ENCODE measurements at places on chromosomes 16 and 17.

DNA sequence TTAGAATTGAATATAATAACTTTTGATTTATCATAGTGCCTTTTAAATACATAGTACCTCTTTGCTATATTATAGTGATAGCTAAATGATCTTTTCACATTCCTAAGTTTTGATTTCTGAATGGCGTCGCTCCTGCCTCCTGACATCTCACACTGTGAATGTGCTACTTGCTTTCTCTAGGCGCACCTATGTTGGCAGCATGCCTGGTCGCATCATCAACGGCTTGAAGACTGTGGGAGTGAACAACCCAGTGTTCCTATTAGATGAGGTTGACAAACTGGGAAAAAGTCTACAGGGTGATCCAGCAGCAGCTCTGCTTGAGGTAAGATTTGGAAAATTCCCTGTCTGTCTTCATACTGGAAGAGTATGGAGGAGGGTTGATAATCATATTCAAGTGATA lies 29.8 kb upstream of the ABCC11 start:
- H3K4me1 ChIP-seq: peaks cover 3% of the 10 kb centered on the region
- no peaks in the 10 kb centered on the region for H3K27me3 ChIP-seq
- no peak for DNase-seq
- H3K36me3 ChIP-seq: peaks cover 78% of the 10 kb centered on the region
- H3K4me3 ChIP-seq: no peak overlapping the region
- H3K27ac ChIP-seq: no peak overlapping the region

- DNase-seq: no peak
- H3K27me3 ChIP-seq: no peaks in the 10 kb centered on the region
- H3K4me1 ChIP-seq: no peaks in the 10 kb centered on the region
- H3K27ac ChIP-seq: no peak overlapping the region
- no peak overlapping the region for H3K4me3 ChIP-seq
These were observed 361.3 kb downstream of the FOXL1 start for GRCh38 chr16:86939609-86940008.

DNA sequence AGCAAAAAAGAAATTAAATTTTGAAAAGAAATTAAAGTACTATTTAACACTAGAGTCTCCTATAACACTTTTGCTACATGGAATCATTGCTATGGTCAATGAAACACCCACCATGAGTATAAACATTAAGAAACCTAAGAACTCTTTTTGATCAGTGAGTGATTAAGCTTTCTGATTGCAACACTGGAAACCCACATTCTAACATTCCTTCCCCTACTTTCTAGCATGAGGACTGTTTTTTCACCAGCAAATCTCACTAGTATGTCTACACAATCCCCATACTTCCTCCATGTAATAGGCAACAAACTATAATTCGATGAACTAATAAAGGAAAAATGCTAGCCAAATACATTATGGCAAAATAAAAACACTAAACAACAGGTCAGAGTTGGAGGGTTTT lies 54.7 kb downstream of the SKAP1 start:
- no peaks in the 10 kb centered on the region for H3K36me3 ChIP-seq
- H3K4me3 ChIP-seq: no peak overlapping the region
- H3K27me3 ChIP-seq: peaks cover 65% of the 10 kb centered on the region
- no peak overlapping the region for H3K27ac ChIP-seq
- no peaks in the 10 kb centered on the region for H3K4me1 ChIP-seq

DNA sequence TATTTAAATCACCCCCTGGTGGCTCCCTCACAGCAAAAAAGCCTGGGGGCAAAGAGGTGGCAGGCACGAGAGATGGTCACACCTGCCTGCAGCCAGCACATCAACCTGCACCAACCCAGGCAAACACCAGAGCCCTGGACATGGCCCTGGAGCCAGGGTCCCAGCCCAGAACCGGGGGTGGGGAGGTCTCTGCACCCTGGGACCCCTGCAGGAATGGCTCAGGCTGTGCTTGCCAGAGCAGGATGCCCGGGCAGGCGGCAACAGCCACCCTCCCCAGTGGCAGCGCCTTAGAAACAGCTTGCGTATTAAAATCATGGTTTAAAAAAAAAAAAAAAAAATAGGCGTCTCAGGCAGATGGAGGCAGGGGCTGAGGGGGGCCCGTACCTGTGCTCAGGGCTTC lies 16.2 kb downstream of the MYBBP1A start:
- H3K27ac ChIP-seq: no peak overlapping the region
- H3K4me3 ChIP-seq: no peak overlapping the region
- H3K4me1 ChIP-seq: no peaks in the 10 kb centered on the region
- H3K36me3 ChIP-seq: peaks cover 3% of the 10 kb centered on the region
- DNase-seq: no peak

GRCh38 chr17:7444682-7445618 lies at the start of gene CHRNB1:
CHRNB1 (plus strand) TSS chr17:7445061; CDS start chr17:7445128, 67 bp downstream.
- DNase-seq: peak; percentile 94
- H3K4me1 ChIP-seq: peaks cover 17% of the 10 kb centered on the region
- H3K27ac ChIP-seq: peak within 1 kb of the TSS; percentile 39
- H3K27me3 ChIP-seq: no peaks in the 10 kb centered on the region

GRCh38 chr16:47829850-47830600 lies 325.8 kb downstream of the ABCC12 start:
- H3K36me3 ChIP-seq: no peaks in the 10 kb centered on the region
- no peak overlapping the region for H3K4me3 ChIP-seq
- no peaks in the 10 kb centered on the region for H3K27me3 ChIP-seq
- H3K27ac ChIP-seq: no peak overlapping the region
- no peaks in the 10 kb centered on the region for H3K4me1 ChIP-seq

GRCh38 chr17:68288804-68289203 lies 2.1 kb downstream of the SLC16A6 start:
- H3K27ac ChIP-seq: no peak overlapping the region
- no peaks in the 10 kb centered on the region for H3K4me1 ChIP-seq
- no peak overlapping the region for H3K4me3 ChIP-seq

- peaks cover 39% of the 10 kb centered on the region for H3K4me1 ChIP-seq
- peak overlapping the region; percentile 94 for H3K27ac ChIP-seq
- H3K27me3 ChIP-seq: no peaks in the 10 kb centered on the region
- no peak for DNase-seq
- no peaks in the 10 kb centered on the region for H3K36me3 ChIP-seq
These were observed 34.1 kb downstream of the TK2 start for GRCh38 chr16:66515596-66516508.

GRCh38 chr16:86798247-86799041 lies 220.1 kb downstream of the FOXL1 start:
- no peak for DNase-seq
- no peaks in the 10 kb centered on the region for H3K36me3 ChIP-seq
- no peaks in the 10 kb centered on the region for H3K4me1 ChIP-seq
- H3K4me3 ChIP-seq: no peak overlapping the region
- no peak overlapping the region for H3K27ac ChIP-seq

GRCh38 chr17:79053251-79053925 lies 21.2 kb upstream of the ENGASE start:
- no peaks in the 10 kb centered on the region for H3K4me1 ChIP-seq
- DNase-seq: no peak

- no peaks in the 10 kb centered on the region for H3K4me1 ChIP-seq
- H3K27ac ChIP-seq: no peak overlapping the region
- H3K27me3 ChIP-seq: no peaks in the 10 kb centered on the region
- peaks cover 40% of the 10 kb centered on the region for H3K36me3 ChIP-seq
- H3K4me3 ChIP-seq: no peak overlapping the region
These were observed 13.6 kb upstream of the CLEC18A start for GRCh38 chr16:69937465-69937951.

DNA sequence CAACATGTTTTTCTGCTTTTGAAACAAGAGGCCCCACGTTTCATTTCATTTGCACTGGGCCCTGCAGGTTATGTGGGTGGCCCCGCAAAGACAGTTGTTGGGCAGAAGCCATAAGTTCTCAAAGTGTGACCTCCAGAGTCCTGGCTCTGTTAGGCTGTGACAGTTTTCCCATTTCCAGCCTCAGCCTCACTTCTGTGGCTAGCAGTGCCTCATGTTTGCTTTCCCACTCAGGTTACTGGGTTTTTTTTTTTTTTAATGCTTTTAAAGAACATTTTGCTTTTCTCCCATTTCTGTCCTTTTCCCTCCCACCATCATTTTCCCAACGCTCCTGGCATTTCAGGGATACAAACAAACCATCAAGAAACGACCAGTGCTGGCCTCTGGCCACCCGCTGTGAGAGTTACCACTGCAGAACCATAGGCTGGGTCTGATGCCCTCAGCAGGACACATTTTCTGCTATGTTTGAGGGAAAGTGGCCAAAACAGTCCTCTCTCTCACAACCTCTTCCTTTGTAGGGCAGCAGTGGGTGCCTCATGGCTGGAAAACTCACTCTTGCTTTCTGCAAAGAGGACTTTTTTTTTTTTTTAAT lies 159.0 kb upstream of the MPHOSPH6 start:
- no peaks in the 10 kb centered on the region for H3K27me3 ChIP-seq
- no peaks in the 10 kb centered on the region for H3K4me1 ChIP-seq
- no peak for DNase-seq
- H3K27ac ChIP-seq: no peak overlapping the region
- no peak overlapping the region for H3K4me3 ChIP-seq

- H3K27ac ChIP-seq: no peak overlapping the region
- H3K4me1 ChIP-seq: peaks cover 27% of the 10 kb centered on the region
- H3K36me3 ChIP-seq: no peaks in the 10 kb centered on the region
- peaks cover 5% of the 10 kb centered on the region for H3K27me3 ChIP-seq
- no peak for DNase-seq
These were observed 98.0 kb downstream of the RAB11FIP4 start for GRCh38 chr17:31489295-31490018.

- DNase-seq: no peak
- H3K27me3 ChIP-seq: no peaks in the 10 kb centered on the region
- no peak overlapping the region for H3K4me3 ChIP-seq
- peaks cover 22% of the 10 kb centered on the region for H3K4me1 ChIP-seq
- peak overlapping the region; percentile 69 for H3K27ac ChIP-seq
These were observed 615 bp upstream of the SREBF1 start for GRCh38 chr17:17837380-17837821.

- no peak overlapping the region for H3K27ac ChIP-seq
- H3K4me3 ChIP-seq: no peak overlapping the region
- no peaks in the 10 kb centered on the region for H3K27me3 ChIP-seq
- peaks cover 23% of the 10 kb centered on the region for H3K4me1 ChIP-seq
These were observed 1.4 kb upstream of the CEP295NL start for GRCh38 chr17:78904371-78904770.

DNA sequence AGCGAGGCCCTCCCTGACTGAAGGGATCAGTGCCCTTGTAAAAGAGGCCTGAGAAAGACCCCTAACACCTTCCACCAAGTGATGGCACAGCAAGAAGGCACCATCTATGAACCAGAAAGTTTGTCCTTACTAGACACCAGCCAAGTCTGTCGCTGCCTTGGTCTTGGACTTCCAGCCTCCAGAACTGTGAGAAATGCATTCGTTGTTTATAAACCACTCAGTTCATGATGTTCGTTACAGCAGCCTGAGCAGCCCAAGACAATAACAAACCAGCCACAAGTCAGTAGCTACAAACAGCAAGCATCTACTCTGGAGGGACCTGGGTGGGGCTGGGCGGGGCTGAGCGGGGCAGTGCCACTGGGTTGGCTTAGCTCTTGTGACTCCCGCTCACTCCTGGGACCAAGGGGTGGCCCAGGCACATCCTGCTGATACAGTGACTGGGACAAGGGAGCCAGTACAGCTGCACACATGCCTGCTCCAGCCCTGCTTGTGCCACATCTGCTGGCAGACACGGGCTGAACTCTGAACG lies 234.9 kb downstream of the IRF8 start:
- H3K27ac ChIP-seq: no peak overlapping the region
- H3K27me3 ChIP-seq: peaks cover 50% of the 10 kb centered on the region
- H3K4me1 ChIP-seq: no peaks in the 10 kb centered on the region

- peaks cover 23% of the 10 kb centered on the region for H3K36me3 ChIP-seq
- H3K27me3 ChIP-seq: no peaks in the 10 kb centered on the region
- no peak overlapping the region for H3K4me3 ChIP-seq
These were observed 7.7 kb downstream of the CBX4 start for GRCh38 chr17:79831265-79832217.

DNA sequence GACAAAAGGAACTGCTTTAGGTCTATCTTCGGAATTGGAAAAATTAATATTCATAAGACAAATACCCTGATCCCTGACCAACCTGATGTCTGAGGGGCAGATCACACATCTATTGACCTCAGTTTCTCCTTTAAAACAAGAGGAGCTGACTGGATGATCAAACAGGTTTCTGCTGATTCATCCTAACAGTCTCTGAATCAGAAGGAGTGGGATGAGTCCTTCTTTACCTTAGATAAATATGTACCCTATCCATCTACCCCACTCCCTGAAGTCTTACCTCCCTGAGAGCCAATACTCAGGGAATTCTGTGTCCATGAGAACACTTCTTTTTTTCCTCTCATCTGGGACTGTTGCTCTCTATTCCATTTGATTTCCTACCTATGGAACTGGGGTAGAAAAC lies 80.3 kb upstream of the CRHR1 start:
- DNase-seq: no peak
- no peaks in the 10 kb centered on the region for H3K36me3 ChIP-seq
- H3K27me3 ChIP-seq: peaks cover 9% of the 10 kb centered on the region

DNA sequence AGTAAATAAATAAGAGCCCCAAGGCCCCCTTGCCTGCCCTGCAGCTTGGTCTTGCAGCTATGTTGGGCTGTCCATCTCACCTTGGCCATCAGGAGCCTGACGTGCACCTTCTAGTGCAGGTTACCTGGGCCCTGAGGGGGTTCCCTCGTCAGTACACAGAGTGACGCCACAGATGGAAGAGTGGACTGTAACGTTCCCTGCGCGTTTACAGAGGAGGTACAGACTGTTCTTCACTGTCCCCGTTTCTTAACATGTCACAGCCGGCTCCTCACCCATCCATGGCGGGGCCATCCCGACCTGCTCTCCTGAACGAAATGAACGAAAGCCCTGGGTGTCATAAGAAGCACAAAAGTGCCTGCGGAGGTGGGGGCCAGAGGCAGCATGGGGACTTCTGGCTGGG lies 15.9 kb upstream of the FASN start:
- no peak overlapping the region for H3K27ac ChIP-seq
- no peak overlapping the region for H3K4me3 ChIP-seq
- DNase-seq: no peak
- no peaks in the 10 kb centered on the region for H3K27me3 ChIP-seq
- peaks cover 18% of the 10 kb centered on the region for H3K36me3 ChIP-seq

GRCh38 chr16:53626161-53626560 lies 77.5 kb downstream of the RPGRIP1L start:
- peaks cover 3% of the 10 kb centered on the region for H3K36me3 ChIP-seq
- no peak overlapping the region for H3K27ac ChIP-seq
- no peaks in the 10 kb centered on the region for H3K4me1 ChIP-seq
- H3K4me3 ChIP-seq: no peak overlapping the region
- DNase-seq: no peak

DNA sequence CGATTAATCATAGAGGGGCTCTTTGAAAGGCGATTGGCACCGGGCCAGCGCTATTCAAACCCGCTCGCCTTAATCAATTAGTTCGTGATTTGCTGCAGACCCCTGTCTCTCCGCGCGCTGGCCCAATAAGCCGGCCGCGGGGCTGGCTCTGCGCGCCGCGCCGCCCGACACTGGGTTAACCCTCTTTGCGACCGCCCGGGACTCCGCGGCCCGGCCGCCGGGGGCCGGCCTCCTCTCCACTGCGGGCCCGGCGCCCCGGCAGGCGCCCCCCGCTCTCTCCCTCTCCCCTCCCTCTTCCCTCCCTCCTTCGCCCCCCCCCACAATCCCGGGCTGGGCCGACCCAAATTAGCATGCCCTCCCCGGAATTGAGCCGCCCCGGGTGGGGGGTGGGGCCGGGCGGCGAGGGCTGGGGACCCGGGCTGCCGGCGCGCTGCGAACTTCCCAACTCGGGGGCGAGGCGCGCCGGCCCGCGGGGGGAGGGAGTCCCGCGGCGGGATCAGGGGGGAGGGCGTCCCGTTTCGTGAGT lies 428 bp upstream of the SALL1 start:
- no peaks in the 10 kb centered on the region for H3K36me3 ChIP-seq
- peak; percentile 81 for DNase-seq
- peak overlapping the region; percentile 52 for H3K4me3 ChIP-seq
- no peaks in the 10 kb centered on the region for H3K4me1 ChIP-seq
- peaks cover 77% of the 10 kb centered on the region for H3K27me3 ChIP-seq

- H3K27me3 ChIP-seq: peaks cover 6% of the 10 kb centered on the region
- DNase-seq: no peak
- no peak overlapping the region for H3K27ac ChIP-seq
- no peaks in the 10 kb centered on the region for H3K4me1 ChIP-seq
These were observed 115.4 kb downstream of the AXIN2 start for GRCh38 chr17:65446043-65446442.
